ENCODE measurements at places on chromosomes 12 and 14.

- DNase-seq: no peak
These were observed 556 bp downstream of the MTHFD1 start for GRCh38 chr14:64388533-64389285.

DNA sequence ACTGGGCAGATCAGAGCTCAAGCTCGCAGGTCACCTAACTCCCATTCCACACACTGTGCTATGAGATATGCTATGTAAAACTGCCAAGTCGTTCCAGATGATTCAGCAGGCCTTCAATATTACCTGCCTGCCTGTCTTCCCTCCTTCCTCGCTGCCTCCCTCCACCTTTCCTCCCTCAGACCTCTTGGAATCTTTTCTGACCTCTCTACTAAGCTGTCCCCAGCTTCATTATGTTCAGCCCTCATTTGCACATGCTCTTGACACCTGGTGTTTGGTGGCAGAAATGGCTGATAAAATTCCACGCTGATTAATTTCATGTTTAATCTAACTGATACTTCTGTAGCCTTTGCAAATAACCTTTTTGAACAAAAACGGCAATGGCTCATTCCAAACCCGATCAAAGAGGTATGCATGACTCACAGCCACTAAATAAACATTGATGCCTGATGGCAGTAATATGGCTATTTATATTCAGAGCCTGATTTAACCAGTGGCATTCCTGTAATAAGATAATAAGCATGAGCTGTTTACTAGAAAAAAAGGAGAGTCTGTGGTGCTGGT, 130.8 kb upstream of the EGLN3 start:
- no peak for DNase-seq

- DNase-seq: no peak
These were observed 103.9 kb downstream of the BTG1 start for GRCh38 chr12:92041742-92042141.

GRCh38 chr12:54133772-54134375, 54.9 kb downstream of the SMUG1 start:
- no peak for DNase-seq

DNA sequence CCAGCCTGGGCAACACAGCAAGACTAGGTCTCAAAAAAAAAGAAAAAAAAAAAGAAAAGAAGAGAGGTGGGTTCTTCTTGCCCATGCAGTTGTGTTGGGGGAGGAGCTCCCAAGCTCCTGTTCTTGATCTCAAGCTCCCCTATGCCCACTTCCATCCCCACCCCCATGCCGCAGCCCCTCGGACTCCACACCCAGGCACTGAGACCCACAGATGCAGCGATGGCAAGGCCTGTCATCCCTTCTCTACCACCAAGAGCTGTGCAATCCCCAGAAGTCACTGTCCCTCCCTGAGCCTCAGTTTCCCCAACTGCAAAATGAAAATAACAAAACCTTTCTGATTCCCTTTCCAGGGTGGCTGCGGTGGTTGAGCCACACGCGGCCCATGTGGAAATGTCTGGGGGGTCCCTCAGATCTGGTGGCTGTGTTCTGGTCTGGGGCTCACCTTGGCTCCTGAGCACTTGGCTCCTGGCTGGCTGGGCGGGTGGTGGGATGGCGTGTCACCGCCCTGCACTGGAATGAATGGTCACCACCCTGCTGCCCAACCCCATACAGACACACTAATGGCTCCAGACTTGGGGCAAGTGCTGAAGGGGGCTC, 22.6 kb upstream of the KIF26A start:
- DNase-seq: no peak

GRCh38 chr12:111443586-111443985, 37.9 kb downstream of the SH2B3 start:
- DNase-seq: no peak

DNA sequence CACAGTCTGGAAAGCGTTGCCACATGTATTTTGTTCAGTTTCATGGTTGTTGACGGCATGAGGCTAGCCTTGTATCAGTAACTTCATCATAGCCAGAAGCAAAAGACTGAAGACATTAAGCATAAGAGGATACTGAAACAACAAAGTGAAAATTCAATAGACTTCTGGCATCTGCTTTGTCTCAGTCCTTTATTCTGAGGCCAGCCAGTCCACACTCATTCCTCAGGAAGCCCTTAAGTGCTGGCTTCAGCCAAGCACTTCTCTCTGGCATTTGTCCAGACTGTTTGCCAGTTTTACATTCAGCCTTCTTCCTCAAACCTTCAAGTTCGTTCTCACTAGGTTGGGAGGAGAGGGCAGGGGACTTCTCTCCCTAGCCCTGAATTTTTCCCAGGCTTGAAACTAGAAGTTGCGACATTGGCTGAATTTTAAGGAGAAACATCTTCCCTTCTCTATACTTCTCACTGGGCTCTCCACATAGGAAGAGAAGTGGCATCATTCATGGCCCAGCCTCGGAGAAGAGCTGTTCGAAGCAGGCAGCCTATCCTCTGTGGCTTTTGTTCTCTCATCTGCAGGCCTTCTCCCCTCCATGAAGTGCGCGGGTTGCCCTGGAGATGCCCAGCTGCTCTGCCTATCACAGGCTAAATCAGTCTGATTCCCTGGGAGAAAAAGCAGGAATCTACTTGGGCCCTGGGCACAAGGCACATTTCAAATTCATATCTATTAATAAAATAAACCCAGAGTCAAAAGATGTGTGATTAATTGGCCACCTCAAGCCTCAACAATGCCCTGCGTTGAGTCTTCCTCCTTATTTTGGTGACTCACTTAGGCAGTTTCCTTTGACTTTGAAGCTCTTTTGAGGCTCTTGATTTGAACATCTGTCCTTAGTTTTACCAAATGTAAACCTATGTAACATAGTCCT, 130.9 kb upstream of the PLEKHA5 start:
- no peak for DNase-seq

GRCh38 chr12:41548926-41549325, 360.8 kb downstream of the PDZRN4 start:
- no peak for DNase-seq

GRCh38 chr14:51335961-51336723, 96.1 kb downstream of the TMX1 start:
- DNase-seq: no peak

- no peak for DNase-seq
These were observed 130.6 kb upstream of the MYF6 start for GRCh38 chr12:80576641-80577418.

DNA sequence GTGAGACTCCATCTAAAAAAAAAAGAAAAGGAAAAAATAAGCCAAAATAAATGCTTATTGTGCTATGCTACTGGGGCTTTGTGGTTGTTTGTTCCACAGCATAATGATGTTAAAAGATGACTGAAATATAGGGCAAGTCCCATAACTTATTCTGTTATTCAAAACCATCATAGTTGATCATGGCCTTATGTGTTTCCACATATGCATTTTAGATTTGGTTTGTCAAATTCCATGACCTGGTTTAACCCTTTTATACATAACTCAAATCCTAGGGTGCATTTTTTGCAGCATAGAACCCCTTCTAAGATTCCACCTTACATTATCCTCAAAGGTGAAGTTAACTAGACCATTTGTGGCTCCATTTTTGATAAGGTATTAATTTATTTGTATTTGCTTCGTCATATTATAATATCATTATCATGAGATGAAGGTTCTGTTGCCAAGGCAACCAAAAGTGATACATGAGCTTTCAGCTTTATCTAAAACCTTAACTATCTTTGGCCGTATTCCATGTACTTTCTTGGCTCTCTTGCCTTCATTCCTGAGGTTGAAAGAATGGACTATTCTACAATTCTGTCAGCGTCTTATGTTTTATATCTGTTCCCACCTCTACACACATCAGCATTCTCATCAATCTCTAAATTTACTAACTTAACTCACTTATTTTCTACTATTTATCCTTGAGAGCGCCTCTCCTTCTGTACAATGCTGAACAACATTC, 138.7 kb upstream of the DYRK2 start:
- no peak for DNase-seq

- no peak for DNase-seq
These were observed 14.1 kb downstream of the FBXW8 start for GRCh38 chr12:116924558-116925453.

GRCh38 chr12:14952299-14952921, 9.0 kb downstream of the ARHGDIB start:
- no peak for DNase-seq

DNA sequence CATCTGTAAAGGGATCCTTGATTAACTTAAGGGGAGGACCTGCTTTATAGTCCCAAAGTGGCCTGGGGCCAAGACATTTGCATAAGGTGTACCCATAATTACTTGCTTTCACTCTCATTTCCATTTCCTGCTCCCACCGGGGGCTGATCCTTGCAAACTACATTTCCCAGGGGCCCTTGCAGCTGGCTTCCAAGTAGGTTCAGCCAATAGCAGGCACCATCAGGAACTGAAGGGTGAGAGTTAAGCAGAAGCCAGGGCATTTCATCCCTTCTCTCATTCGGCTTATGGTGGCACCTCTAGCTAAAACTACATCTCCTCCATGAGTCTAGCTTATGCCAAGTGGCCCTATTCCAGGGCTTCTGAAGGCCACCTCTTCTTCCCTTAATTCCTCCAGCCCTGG, 88.8 kb downstream of the CCDC60 start:
- DNase-seq: no peak

GRCh38 chr12:92721656-92722055, 18.9 kb downstream of the PLEKHG7 start:
- no peak for DNase-seq
